ENCODE measurements at places on chromosomes 7 and 10. TPM values are rescaled to one million over a fixed set of nuclear protein-coding genes. Genes with fewer than 3 reads are reported as not detected.

OR9A2 gene
- not detected for polyA plus RNA-seq

UTF1 gene
- not detected for polyA plus RNA-seq

KLF14 gene
- 1.2 TPM for polyA plus RNA-seq

HERC4 gene
- polyA plus RNA-seq, result 36.1 TPM

SYNPO2L gene
- polyA plus RNA-seq, result 229 TPM

SEC31B gene
- polyA plus RNA-seq, result 19.0 TPM

MPLKIP gene
- 22.2 TPM for polyA plus RNA-seq

DNA sequence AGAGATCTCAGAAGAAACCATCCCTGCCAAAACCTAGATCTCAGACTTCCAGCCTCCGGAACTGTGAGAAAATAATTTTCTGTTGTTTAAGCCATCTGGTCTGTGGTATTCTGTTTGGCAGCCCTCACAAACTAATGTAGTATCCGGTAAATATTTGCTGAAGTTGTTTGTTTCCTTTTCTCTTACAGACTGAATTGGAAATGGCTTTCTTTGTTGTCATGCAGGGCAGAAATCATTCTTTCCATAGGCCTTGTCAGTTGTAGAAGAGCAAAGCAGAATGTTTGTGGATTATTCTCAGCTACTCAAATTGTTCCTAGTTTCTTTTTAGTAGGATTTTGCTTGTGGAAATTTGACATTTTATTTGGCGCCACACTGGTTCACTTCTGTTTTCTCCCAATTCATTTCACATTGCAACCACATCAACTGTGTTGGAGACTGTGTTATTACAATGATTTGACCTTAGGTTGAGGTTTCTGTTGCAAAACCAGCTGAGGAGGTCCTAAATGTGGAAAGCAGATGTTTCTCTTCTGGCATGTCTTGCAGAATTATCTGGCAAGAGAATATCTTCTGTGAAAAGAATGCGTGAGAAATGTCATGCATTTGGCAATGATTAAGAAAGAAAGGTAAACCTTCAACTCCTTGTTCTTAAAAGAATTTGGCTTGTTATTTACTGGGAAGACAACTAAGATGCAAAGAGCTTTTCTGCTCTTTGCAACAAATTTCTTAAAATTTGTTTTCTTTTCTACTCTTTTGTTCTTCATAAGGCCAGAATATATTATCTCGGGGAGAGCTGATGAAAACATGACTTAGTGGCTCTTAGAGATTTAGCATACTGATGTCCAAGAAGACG is 25.8 kb downstream of the ACTA2 start:
- peak; percentile 83 for DNase-seq

DNA sequence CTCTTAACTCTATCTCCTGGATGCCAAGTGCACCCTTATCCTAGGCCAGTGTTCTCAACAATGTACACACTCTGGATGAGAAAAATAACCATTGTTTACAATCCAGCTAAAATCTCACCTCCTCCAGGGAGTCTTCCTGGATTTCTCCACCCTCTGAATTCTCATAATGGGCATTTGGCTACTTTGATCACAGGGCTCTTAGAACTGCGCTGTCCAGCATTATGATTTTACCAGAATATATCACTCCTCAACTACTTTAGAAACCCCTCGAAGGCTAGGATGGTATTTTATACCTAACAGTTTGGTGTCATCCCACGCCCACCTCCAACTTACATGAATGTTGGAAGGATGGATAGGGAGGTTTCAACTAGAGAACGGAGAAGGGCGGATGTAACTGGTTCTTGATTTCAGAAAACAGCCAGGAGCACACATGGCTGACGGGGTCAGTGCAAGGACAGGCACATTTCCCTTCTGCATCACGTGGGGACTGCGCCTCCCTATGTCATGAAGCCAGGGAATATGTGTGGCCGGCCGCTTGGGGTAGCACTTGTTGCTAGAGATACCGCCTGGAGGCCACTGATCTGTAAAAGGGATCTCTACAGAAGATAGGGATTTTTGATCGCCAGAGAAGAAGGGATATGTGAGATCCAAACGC is 1.2 kb upstream of the ATP6V0E2 start:
- DNase-seq, result peak; percentile 79

DNA sequence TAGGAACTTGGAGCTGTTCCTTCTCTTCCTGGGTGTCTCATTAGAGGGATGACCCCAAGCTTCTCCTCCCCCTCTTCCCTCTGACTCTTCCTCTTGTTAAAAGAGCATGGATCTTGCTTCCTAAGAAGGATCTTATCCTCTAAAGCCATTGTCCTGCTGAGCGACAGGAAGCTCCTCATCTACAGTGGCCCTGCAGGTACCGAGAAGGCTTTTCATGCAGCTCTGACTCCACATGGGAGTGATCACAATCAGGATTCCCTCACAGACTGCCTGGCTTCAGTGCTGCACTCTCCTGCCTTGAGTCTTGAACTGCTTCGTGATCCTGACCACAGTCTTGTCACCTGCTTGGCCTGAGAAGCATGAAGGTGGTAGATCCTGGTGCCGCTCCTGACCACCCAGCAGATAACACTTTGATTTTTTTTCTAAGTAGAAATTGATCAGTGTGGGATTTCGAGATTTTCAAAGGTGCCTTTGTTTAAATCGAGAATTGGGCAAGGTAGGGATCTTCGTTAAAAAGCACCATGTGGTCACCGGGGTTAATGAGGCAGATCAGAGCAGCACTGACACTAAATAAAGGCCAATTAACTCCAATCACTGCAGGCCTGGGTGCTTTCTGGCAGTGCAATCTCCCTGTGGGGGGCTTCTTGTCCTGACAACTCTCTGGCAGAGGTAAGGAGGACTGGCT is 376.4 kb downstream of the NRG3 start:
- DNase-seq, result no peak

- DNase-seq, result no peak
These were observed 213.6 kb downstream of the FAM107B start for GRCh38 chr10:14560791-14561765.

DNA sequence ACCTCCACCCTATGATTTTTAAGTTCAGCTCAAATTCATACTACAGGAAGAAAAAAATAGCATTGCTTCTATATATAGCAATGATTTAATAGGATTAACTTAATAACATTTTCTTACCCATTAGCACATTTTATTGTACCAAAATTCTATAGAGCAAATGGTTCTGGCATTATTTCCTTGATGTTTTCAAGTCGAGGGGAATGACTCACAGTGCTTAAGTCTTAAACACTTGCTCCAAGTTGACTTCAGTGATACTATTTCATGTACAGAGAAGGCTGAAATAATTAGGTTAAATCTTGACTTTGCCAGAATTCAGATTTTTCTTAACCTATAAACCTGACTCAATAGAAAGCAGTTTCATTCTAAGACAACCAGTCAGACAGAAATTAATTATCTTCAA is 1133.8 kb downstream of the SORCS3 start:
- DNase-seq, result no peak

- DNase-seq, result no peak
These were observed 52.0 kb downstream of the KLRG2 start for GRCh38 chr7:139431459-139431858.

DNA sequence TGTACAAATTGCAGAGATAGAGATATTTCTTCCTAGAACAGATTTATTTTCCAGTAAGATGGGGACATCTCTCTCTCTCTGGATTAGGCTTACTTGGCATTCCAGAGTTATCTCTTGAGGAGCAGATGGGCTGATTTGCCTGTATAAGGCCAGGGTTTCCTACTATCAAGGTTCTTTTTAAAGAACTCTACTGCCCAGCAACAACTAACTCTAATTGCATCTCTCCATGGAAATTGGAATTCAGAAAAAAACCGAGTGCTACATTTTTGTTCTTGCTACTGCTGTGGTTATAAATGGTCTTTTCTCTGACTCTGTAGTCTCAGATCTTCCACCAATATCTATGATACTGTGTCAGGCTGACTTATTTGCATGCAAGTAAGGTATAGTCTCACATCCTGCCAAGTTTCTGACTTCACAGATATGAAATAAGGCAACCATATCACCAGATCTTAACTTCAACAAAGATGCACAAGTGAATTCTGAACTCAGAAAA is 161.1 kb downstream of the CRPPA start:
- DNase-seq, result no peak

- no peak for DNase-seq
These were observed 197.5 kb downstream of the ELFN1 start for GRCh38 chr7:1867370-1868260.

- DNase-seq, result no peak
These were observed 11.7 kb downstream of the PRKAG2 start for GRCh38 chr7:151865070-151865670.

- DNase-seq, result peak; percentile 66
These were observed 88.0 kb upstream of the ADAM12 start for GRCh38 chr10:126476246-126476645.

- no peak for DNase-seq
These were observed 29.0 kb upstream of the IL6 start for GRCh38 chr7:22697876-22698606.

DNA sequence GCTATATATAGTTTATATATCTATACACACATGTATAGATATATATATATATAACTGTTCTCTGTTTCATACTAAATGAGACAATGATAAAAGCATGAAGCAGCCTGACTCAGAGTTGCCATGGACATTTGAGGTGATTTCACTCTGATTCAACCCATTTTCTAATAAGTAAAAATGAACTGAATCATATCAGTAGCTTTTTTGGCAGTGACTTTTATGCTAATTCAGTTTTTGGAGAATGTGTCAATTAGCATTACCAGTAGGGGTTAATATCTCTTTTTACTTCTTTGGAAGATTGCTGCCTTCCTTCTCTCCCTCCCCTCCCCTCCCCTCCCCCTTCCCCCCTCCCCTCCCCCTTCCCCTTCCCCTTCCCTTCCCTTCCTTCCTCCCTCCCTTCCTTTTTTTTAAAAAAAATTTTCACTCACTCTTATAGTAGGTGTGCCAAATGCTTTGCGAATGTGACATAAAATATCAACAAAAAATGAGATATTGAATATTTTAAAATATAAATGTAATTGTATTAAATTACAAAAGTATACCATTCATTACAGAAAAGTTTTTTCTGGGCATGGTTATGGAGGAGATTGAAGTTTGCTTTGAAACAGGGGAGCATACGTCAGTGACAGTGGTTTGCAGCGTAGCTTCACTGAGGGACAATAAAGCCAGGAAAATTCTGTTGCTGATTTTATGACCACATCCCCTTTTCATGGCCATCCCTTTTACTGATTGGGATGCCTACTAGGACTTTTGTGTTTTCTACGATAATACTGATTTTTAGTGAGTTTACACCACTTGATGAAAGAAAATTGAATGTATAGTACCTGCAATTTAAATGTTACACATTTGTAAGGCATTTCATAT is 64.0 kb upstream of the KLF6 start:
- no peak for DNase-seq

GRCh38 chr7:26624839-26625238 is 239.6 kb downstream of the SKAP2 start:
- no peak for DNase-seq

GRCh38 chr7:44216521-44217222 is 15.9 kb downstream of the YKT6 start:
- peak; percentile 31 for DNase-seq

GRCh38 chr10:101775273-101776160 is at the start of gene FGF8:
FGF8 (minus strand) TSS chr10:101776114; CDS start chr10:101775900, 214 bp downstream.
- no peak for DNase-seq

DNA sequence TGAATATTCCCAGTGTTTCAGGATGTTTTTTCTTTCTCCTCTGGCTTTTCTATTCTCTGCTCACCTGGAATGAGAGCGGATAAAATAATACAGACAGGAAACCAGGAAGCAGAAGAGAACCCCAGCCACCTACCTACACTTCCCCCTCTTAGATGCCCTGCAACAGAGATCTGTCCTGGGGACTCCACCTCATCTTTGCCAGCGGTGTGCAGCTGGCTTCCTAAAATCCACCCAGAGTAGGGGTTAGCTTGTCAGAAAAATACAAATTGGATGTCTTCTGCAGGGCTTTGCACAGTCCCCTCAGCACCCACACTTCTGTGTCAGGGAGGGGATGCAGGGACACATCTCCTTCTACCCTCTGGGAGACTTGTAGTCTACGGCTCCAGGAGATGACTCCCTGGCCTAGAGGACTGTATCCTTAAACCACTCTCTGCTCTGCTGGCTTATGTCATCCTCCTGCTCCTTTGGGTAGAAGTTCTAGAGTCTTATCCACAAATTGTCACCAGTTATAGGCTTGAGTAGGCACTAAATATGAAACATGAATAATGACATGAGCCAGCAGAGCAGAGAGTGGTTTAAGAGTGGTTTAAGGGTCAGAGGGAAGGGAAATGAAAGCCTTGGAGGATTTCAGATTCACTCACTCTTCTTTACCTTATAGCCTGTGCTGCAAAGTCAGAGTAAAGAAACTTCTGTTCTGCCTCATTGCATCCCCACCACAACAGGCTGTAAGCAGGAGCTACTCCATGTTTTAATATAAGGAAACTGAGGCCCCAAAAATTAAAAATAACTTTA is 749.4 kb downstream of the AUTS2 start:
- DNase-seq, result no peak

DNA sequence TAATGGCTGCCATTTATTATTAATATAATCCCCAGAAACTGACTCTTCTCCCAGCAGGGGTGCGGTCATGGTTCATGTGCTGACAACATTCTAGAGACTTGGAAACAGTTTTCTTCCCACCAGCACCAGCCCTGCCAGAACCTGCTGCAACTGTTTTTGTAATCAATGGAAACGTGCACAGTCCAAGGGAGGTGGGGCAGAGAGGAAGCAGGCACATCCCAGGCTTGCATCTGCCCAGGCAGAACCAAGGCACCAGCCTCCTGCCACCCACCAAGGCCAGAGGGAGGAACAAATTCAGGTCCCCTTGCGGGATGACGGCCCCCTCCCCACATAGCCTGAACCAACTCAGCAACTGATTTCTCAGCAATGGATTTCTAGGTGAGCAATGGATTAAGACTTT is 119.0 kb downstream of the OAT start:
- peak; percentile 43 for DNase-seq

DNA sequence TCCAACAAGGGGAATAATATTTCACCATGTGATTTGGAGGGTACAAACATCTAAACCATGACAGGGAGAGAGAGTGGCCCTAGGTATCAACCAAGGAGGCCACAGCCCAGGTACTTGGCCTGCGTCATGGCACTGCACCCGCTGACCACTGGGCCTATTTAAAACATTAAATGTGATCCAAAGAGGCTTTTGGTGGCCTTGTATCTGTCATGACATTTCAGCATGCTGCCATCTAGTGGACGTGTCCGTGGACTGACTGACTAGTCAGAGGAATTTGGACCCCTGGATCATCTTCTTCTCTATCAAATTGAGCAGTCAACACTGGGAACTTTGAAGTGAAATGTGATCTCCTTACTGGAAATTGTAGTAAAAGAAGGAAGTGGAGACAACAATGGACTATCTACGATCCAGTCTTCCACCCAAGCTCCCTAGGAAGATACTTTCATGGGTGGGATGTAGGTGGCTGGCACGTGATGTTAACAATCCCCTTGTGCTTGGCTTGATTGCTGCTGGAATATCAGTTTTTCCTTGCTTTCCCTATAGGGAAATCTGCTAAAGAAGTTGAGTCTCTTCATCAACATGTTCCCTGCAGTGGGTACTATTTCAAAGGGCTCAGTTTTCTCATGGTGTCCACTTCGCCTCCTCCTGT is 24.6 kb upstream of the ITGA8 start:
- no peak for DNase-seq

Measured in muscle of arm (tissue), 14 donors.